ENCODE measurements at places on chromosomes 1 and 21.

DNA sequence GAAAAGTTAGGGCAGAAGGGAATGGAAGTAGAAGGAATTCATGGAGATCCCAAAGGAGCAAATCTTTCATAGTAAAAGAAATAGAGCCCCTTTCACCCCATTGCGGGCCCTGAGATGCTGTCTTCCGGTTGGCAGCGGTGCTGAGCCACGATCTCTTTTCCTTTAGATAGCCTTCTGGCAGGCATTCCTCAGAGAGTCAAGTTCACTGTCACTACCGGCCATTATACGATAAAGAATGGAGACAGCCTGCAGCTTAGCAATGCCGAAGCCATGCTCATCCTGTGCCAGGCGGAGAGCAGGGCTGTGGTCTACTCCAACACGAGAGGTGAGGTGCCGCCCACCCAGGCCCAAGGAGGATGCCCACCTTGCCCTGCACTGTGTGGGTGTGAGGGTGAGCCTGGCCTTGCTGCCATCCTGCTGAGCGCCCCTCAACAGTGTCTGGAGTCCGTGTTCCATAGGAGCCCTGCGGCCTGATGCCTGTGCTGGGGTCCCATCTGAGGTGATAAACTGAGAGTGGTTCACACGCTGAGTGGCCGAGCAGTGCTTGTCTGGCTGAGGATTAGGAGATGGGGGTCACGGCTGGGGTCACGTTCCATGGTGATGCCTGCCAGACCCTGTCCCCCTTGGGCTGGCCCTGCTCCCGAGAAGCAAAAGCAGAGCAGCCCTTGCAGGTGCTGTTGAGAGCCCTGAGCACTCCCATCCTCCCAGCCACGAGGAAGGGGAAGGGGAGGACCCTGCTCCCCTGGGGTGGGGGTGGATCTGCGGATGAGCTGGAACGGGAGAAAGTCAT is 20.4 kb upstream of the PWP2 start:
- no peak for DNase-seq

DNA sequence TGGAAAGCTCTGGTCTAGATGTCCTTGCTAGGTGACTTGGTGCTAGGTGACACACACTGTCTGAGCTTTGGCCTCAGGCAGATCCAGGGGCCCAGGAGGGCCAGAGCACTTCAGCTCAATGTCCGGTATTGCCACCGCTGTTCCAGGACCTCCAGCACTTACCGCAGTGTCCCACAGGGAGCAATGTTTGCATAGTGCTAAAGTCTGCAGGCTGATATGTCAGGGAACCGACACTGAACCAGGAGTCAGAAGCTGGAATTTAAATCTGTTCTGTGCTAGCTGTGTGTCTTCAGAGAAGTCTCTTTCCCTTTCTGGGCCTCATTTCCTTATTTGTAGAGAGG is 19.3 kb downstream of the DHCR24 start:
- DNase-seq: no peak

DNA sequence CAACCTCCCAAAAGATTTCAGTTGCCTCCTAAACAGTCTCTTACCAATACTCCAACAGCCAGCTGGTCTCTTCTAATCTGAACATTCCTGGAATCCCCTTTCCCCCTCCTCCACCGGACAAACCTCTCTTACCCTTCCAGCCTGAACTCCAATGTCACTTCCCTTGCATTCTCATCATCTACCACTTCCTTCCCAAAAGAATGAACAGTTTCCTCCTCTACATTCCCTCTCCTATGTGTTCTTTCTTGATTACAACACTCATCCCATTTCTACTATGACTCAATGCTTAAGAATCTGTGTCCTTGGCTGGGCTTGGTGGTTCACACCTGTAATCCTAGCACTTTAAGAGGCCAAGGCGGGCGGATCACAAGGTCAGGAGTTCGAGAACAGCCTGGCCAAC is 417.1 kb downstream of the SETD4 start:
- no peak for DNase-seq

- no peak for DNase-seq
These were observed 810 bp upstream of the HLX start for GRCh38 chr1:220878191-220879075.

DNA sequence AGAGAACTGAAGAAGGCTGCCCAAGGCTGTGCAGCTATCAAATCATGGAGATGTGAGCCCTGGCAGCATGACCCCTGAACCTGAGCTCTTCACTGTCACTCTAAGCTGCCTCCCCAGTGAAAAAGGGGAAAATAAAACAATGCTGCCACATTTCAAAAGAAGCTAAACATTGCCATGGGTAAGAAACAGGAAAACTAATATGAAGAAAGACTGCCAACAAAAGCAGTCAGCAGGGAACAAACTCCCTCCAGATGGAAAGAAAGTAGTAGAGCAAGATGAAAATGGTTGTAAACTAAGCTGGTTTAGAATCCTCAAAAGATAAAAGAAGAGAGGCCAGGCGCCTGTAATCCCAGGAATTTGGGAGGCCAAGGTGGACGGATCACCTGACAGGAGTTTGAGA is 36.2 kb upstream of the CSF1 start:
- no peak for DNase-seq

GRCh38 chr1:2590233-2591141 is 3.9 kb downstream of the PRXL2B start:
- no peak for DNase-seq

DNA sequence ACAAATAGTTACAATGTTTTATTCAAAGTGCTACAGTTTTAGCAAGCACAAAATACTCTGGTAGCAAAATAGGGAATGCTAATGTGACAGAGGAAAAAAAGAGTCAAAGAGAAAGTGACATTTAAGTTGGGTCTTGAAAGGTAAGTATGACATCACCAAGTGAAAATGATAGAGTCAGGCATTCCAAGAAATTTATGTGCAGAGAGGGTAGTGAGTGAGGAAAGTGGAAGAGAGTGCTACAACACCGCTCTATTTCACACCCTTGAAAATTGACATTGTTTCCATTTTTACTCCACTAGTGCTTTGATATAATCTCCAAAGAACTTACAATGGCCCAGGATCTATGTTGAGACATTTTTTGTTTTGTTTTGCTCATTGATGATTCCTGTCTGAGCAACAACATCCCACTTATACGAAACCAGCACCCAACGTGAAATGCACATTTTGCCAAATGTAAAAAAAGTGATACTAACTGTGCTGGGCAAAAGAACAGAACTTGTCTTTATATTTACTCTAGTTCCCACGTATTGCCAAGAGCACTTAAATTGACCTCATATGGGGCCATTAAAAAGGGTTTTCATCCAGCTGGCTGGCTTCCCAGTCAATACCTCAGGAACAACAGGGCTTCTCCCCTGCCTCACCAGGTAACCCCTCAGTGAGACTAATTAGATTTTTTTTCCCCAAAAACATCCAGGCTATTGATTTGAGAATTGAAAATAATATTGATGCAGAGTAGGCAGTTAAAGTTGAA is 206.3 kb upstream of the NR5A2 start:
- no peak for DNase-seq

DNA sequence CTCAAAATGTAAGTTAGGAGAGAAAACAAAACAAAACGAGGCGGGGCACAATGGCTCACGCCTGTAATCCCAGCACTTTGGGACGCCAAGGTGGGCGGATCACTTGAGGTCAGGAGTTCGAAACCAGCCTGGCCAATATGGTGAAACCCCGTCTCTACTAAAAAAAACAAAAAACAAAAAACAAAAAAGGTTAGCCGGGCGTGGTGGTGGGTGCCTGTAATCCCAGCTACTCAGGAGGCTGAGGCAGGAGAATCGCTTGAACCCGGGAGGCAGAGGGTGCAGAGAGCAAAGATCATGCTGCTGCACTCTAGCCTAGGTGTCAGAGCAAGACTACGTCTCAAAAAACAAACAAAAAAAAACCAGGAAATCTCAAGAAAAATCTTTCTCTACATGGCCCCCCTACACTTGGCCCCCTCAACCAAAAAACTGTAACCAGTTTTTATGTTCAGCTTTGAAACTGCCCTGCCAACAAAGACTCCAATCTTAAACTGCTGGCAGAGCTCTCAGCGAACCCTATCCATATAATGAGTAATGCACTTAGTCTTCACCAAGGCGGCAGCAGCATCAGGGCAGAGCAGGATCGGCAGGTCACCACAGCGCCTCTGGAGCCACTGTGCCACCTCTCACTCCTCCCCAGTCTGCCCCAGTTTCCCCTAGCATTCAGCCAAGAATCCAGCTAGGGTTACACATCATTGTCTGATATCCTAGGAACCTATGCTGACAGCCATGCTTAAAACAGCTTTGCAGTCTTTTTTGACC is 71.7 kb downstream of the JAK1 start:
- DNase-seq: no peak

DNA sequence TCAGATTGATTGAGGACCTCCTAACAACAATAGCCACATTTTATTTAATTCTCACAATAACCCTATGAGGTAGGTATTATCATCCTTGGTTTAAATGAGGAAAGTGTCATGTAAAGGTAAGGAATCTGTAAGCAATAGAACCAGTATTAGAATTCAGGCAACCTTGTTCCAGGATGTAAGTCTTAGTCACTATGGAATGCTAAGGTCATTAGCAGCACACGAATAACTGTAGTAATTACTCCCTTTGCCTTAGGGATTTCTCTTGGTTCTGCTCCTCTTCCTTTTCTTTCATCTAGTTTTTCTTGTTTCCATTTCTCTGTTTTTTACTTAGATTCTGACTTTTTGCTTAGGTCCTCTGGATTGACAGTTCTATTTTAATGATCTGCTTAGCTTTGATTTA is 23.1 kb upstream of the ATP6V1G3 start:
- no peak for DNase-seq

DNA sequence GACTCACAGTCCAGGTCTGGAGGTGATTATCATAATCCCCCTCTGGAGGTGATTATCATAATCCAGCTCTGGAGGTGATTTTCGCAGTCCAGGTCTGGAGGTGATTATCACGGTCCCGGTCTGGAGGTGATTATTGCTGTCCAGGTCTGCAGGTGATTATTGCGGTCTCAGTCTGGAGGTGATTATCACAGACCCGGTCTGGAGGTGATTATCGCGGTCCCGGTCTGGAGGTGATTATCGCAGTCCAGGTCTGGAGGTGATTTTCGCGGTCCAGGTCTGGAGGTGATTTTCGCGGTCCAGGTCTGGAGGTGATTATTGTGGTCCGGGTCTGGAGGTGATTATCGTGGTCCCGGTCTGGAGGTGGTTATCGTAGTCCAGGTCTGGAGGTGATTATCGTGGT is 76.6 kb downstream of the SDCCAG8 start:
- DNase-seq: no peak

- no peak for DNase-seq
These were observed 37.3 kb upstream of the HSD3B1 start for GRCh38 chr1:119469741-119470140.

- no peak for DNase-seq
These were observed 233.8 kb upstream of the USP25 start for GRCh38 chr21:15495965-15496364.
